ENCODE measurements at places on chromosomes 5 and 9. TPM values are rescaled to one million over a fixed set of nuclear protein-coding genes. Genes with fewer than 3 reads are reported as not detected.
A peak's percentile ranks its signal among the peaks of the same experiment; 100 is the strongest.

The ARHGEF37 gene
- total RNA-seq, result 7.1 TPM

The SNX18 gene
- total RNA-seq, result 27.1 TPM

The PHPT1 gene
- 199 TPM for total RNA-seq

The PCDHGA4 gene
- total RNA-seq, result 1.5 TPM

The HSPA4 gene
- total RNA-seq, result 140 TPM

The TIGD6 gene
- total RNA-seq, result 4.9 TPM

The TRIM36 gene
- 55.2 TPM for total RNA-seq

The TLX3 gene
- total RNA-seq, result 2.1 TPM

The TMC1 gene
- not detected for total RNA-seq

The AJM1 gene
- total RNA-seq, result 3.2 TPM

The CARD6 gene
- total RNA-seq, result 1.4 TPM

The NME5 gene
- total RNA-seq, result 4.3 TPM

DNA sequence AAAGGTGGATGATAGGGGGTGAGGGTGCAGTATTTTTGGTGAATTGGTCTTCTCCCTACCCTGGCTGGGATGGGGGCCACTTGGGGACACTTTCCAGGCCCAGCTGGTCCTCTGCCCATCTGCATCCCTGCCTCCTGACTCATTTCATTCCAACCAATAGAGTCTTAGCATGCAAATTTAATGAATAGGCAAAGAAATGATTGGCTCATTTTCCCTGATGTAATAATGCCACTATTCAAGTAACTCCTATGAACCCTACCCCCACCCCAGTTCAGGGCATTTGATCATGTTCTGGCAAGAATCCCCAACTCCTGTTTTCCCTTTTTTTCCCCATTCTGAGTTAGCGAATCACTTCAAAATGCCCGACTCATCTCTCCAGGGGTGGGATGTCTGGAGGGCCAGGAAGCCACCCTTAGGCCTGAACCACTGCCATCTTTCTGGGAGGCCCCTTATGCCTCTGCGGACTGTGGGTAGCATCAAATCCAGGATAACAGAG, 56.7 kb downstream of the PCDH1 start:
- no peak for DNase-seq

- DNase-seq, result no peak
These were observed 1.8 kb upstream of the NTRK2 start for GRCh38 chr9:84667571-84668195.

GRCh38 chr9:110440172-110440571, 102.5 kb upstream of the TXNDC8 start:
- DNase-seq, result no peak

GRCh38 chr5:54363669-54364068, 53.3 kb upstream of the ARL15 start:
- no peak for DNase-seq

DNA sequence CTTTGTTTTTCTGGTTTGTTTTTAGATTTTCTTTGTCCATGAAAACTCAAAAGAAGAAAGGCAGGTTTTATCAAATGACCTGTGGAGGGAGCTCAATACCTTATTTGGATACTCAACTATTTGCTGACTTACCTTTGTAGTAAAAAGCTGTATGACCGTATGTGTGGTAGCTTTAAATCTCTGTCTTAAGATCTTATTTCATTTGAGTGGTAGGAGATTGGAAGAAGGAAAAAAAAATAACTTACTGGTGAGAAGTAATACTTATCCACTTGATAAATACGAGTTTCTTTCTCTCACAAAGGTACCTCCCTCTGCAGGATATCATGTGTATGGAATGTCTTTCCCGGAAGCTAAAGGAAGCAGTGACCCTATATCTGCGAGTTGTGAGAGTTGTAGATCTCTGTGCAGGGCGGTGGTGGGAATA, 15.0 kb downstream of the FBXO38 start:
- DNase-seq, result no peak

DNA sequence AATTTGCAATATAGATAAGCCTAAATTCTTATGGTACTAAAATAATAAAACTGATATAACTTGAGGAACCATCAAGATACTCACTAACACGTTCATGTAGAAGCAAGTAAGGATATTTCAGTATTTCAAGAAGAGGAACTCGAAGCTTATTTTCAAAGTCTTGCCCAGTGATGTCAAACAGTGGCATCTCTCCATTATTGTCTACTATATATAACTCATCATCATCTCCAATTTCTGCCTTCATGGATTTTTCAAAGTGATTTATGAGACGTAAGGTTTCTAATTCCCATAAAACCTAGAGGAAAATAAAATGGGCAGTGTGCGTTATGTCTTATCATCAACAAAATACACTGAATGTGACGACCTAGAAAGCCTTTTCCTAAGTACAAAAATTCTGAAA, 8.6 kb downstream of the SETX start:
- no peak for DNase-seq

DNA sequence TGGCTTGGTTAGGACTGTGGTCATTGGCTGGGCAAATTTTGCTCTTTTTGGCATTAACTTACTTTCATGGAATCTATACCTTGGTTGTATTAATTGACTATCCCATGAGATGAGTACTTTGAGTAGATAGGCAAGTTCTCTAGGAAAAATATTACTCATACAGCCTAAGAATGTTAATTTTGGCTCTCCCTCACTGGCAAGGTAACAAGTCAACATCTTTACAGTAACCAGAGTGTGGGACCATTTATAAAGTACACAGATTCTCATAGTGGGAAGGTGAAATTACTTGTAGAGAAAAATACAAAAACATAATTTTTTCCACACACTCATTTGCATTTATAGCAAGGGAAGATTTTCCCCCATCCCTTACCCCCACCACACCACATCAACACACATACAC, 154.6 kb upstream of the ZNF608 start:
- no peak for DNase-seq

DNA sequence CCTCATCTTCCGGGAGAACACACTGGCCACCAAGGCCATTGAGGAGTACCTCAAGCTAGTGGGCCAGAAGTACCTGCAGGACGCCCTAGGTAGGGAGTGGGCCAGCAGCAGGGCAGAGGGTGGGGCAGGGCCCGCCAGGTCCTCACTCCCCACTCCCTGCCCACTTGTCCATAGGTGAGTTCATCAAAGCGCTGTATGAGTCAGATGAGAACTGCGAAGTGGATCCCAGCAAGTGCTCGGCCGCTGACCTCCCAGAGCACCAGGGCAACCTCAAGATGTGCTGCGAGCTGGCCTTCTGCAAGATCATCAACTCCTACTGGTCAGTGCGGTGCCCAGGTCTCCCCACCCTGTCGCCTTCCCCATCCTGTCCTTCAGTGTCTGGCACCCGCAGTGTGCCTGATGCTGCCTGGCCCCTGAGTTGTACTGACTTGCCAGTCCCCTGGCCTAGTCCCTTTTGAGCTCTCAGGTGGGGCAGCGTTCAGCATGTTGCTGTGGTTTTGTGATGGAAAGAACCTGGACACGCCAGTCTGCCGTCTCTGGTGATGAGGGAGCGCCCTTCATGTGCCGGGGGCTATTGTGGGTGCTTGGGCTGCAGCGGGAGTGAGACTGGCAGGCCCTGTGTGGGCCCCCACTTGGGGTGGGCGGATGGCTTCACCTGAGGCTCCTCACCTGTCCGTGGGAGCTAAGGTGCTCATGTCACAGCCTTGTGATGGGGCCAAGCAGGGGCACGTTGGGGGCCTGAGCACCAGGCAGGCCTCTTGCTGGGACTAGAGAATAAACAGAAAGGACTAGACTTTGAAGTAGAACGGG, 112.3 kb downstream of the DAB2IP start:
- DNase-seq, result no peak

GRCh38 chr5:135010502-135011354, 23.3 kb downstream of the PITX1 start:
- no peak for DNase-seq

GRCh38 chr5:53739111-53739510, 178.7 kb downstream of the NDUFS4 start:
- no peak for DNase-seq

GRCh38 chr9:6268826-6269397, 53.3 kb downstream of the IL33 start:
- DNase-seq, result no peak

DNA sequence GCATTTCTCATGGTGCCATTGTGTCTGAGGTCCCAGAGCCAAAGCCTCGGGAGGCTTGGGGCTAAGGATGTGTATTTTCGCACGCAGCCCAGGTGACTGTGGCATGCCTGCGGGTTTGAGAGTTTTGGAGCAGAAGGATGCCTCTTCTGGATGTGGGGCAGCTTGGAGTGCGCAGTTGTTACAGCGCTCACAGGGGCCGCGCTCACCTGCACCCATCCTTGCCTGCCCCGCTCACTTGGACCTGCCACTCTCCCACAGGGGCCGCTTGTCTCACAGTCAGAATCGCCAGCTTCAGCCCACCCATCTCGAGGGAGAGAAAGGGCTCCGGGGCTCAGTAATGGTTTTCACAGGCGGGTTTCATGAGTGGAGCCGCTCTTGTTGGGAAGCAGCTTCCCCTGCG, 132.9 kb downstream of the MVB12B start:
- no peak for DNase-seq

DNA sequence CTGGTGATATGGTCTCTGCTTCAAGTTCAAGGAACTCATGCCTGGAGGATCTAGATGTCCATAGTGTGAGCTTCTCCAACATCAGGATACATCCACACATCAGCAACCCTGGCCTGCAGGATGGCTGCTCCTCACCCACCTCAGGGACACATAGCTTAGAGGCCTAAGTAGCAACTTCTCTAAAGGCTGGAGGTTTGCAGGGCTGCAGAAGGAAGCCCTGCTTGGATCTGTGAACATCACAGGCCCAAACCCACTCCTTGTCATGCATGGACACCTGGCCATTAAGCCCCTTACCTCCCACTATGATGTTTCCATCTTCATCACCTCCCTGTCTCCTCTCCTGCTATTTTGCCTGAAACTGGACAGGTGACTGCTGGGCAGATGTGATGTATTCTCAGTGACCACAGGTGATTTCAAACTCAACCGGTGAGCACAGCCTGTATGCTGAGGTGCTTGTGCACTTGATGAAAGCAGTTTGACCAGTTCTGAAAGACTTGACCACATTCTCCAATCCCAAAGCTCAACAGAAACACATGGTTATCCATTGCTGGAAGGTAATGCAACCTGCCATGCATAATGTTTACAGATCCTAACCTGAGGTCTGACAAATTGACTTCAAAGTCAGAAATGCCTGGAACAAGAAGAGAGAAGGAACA, 205.2 kb downstream of the FSTL4 start:
- DNase-seq, result no peak

GRCh38 chr5:138990986-138991590, 116.0 kb upstream of the LRRTM2 start:
- DNase-seq, result peak; percentile 24

GRCh38 chr5:140003519-140003918, 39.6 kb downstream of the NRG2 start:
- DNase-seq, result no peak

GRCh38 chr9:136185596-136186366, 19.1 kb downstream of the LHX3 start:
- no peak for DNase-seq

GRCh38 chr9:79800578-79800977, 228.8 kb downstream of the TLE4 start:
- no peak for DNase-seq

DNA sequence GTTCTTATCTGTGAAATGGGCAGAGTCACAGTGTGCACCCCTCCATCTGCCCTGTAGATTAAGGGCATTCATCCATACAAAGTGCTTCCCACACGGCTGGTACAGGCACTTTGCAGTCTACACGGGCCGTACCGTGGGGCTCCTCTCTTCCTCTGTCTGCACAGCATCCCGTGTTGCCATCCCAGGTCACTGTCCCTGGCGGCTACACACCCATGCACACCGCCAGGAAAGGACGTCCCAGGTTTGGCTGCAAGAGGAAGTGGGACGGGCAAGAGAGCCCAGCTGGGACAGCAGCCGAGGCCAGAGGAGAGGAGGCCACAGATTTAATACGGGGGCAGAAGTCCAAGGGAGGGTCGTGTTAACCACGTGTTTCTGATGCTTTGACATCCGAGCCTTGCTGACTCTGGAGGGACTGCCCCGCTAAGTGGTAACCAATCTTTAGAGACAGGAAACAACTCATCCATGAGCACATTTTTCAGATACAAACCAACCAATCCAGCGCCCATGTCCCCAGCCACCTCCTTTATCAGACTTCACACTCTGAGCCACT, 120.0 kb downstream of the ZNF354C start:
- no peak for DNase-seq

GRCh38 chr5:16837305-16837704, 98.8 kb downstream of the MYO10 start:
- no peak for DNase-seq

DNA sequence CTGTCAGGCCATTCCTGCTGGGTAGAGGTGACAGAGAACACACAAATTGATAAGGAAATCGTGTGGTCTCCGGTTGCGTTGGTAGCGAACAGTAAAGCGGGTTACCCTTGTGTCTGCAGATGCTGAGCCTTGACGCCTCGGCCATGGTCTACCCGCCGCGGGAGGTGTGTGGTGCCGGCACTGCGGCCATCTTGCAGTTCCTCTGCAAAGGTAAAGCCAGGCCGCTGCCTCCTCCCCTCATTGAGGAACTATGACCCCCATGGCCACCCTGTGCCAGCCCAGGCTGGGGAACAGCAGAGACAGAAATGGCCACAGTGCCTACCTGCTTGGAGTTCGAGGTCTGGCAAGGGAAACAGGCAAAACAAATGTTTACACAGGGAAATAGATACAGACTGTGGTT, 16.3 kb downstream of the LRSAM1 start:
- no peak for DNase-seq

DNA sequence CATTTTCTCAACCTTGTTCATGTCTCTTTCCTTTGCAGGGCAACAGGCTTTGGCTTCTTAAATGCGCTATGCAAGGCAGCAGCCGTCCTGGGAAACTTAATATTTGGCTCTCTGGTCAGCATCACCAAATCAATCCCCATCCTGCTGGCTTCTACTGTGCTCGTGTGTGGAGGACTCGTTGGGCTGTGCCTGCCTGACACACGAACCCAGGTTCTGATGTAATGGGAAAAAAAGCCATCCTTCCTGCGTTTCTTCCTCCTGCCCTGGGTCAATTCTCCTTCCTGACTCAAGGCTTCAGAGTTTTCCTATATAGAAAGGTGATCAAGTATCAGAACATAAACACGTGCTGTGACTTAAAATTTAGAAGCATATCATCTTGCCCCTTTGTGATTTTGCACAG, 77.8 kb upstream of the IQGAP2 start:
- no peak for DNase-seq

Measured in type B pancreatic cell (in vitro differentiated cells).